ENCODE measurements at places on chromosomes 16 and 17.
A peak's percentile ranks its signal among the peaks of the same experiment; 100 is the strongest.

GRCh38 chr16:10521681-10522274 is 58.6 kb downstream of the EMP2 start:
- DNase-seq: no peak

DNA sequence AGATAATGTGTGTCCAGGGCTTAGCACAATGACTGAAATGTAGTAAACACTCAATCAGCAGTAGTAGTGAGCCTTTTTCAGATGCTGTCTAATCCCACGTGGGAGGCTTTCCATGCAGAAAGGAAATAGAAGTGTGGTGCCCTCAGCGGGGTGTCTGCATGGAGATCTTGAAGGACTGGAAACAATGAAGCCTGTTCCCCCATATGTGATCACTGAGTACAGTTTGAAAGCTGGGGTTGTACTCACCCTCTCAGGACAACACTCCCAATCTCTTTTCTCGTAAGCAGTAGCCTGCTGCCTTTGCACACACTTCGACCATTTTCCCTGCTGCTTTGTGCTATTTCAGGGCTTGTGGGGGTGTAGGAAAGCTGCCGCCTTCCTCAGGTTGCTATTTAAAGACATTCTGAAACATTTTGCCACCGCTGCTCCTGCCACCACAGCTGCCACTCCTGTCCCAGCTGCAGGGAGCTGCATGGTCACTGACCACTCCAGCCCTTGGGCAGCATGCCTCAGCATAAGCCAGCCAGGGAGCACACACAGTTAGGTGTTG is 40.6 kb upstream of the HAS3 start:
- DNase-seq: no peak

DNA sequence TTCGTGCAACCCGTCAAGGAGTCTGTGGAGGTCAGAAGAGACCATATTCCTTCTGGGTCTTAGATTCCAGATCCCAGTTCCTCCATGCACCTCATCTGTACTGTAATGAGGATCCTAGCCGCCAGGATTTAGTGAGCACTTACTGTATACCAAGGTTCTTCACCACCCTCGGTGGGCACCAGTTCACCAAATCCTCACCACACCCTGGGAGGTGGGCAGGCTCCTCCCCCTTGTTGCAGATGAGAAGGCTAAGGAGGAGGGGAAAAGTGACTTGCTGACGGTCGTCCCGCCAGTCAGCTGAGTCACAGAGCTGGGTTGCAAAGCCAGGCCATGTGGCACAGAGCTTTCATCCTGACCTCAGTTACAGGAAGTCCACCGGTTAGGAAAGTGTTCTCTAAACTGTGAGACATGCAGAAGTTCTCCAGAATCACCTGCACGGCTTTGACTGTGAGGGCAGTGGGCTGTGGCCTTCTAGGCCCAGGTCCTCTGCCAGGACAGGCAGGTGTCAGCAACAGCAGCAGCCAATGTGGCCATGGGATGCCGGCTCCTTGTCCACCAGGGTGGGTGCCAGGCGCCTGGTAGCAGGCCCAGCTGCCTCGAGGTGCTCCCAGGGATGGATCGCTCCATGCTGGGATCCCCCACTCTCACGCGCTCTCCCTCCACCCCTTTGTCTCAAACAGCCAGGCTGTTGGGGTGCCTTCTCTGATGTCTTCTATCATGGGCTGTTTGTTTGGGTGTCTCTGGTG is 240.3 kb upstream of the GSE1 start:
- peak; percentile 9 for DNase-seq

DNA sequence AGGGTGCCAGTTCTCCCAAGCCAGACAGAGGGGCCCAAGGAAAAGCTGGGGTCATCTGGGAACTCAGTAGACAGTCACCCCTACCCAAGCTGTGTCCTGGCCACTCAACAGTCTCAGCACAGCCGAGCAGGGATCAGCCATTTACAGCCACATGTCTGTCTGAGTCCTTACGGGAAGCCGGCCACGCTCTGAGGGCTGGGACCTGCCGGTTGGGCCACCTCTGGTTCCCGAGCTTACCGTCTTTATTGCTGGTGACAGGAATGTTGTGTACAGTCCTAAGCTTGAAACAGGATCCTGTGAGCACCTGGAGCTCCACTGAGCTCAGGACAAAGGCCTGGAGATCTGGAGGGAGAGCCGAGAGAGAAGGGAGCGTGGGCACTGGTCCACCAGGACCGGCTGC is 59.8 kb downstream of the TIMM22 start:
- no peak for DNase-seq

DNA sequence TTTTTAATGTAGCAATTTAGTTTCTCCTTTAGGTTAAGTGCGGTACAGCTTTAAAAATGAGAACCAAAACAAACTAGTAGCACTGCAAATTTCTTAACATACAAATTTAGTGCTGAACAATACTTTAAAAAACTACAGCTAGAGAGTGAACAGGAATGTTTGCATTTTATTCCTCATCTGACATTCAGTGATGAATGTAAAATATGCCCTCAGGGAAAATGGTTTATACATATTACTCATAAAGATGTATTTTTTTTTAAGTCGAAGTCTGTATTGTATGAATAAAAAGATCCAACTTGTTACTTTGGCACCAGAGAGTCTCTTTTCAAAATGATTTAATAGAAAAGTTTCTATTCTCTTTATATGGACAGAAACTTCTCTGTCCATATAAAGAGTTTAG is 96.8 kb downstream of the BRIP1 start:
- no peak for DNase-seq

- no peak for DNase-seq
These were observed 236.7 kb upstream of the CIBAR2 start for GRCh38 chr16:85348911-85349334.

GRCh38 chr17:48640858-48641180 is 14.7 kb upstream of the HOXB9 start:
- DNase-seq: no peak

DNA sequence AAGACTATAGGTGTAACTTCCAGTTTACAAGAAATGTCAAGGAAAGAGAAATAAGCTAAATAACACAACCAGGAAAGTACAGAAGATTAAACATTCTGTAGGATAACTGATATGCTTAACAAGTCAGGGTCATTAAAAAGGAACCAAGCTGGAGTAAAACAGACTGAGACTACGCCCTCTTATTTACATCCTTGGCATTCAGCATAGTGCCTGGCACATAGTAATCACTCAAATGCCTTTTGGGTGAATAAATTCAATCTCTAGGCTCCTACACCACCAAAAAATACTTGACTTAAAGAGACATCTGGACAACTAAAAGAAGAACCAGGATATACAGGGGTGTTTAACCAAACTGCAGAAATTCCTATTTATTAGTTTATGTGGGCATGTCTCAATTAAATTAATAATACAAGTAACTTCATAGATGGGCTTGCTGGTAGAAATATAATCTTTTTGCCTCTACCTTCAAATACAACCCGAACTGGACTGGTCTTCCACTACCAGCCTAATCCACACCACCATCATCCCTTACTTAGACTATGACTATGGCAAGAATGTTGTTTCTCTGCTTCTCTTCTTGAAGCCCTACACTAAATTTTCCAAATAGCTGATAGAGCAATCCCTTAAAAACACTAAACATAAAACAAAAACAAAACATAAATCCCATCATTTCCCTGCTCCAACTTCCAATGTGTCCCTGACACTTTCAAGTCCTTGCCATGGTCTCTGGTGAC is 47.7 kb upstream of the ULK2 start:
- no peak for DNase-seq

DNA sequence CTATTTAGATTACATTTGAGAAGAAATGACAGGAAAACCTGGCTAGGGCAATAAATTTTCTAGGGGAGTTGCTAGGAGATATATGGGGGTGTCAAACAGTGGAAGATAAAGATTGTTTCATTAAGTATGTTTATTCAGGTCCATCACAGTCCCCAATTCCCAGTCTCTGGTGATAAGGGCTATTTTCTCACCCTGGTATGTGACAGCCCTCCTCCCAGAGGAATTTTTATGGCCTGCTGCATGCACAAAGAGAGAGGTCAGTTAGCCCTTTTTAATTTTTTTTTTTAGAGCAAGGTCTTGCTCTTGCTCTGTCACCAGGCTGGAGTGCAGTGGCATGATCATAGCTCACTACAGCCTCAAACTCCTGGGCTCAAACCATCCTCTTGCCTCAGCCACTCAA is 53.6 kb upstream of the ATF7IP2 start:
- no peak for DNase-seq

- DNase-seq: no peak
These were observed 58.9 kb downstream of the WWP2 start for GRCh38 chr16:69820926-69821541.

GRCh38 chr16:28878083-28878926 is at the start of gene ATP2A1:
Gene ATP2A1, plus strand, starts transcription at chr16:28878488. Its CDS starts 184 bp downstream, at chr16:28878672.
- DNase-seq: no peak

DNA sequence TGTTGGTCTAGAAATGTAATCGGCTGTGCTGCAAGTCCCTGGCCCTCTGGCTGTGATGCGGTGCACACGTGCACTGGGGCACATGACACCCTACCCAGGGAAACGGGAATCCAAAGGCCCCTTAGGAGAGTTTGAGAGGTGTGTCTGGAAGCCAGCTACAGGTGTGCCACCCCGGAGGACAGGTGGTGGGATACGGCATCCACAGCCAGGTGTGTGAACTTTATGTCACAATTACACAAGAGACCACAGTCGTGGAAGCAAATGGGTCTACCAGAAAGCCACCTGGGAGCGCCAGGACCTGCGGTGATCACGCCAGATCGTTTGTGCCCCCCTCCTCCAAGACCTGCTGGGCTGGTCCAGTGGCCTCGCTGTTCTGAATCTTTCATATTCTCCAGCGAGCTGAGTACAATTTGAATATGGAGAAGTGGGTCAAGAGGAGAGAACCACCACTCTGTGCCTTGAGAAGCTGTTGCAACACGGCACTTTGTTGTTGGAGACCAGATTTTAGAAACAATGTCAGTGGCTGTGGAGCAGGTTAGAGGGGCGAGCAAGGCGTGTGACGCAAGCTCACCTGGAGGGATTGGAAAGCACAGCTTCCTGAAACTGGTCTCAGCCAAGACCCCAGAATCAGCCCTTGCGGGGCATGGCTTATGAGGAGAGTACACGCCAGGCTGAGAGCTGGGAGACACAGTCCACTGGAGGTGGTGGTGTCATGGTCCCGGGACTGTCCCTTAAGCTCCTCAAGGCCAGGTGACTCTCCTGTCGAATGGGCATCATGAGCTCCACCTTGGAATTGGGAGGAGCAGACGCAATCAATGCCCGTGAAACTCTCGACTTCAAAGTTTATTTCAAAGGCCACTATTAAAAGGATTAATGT is 37.4 kb downstream of the COX4I1 start:
- no peak for DNase-seq

GRCh38 chr17:41620583-41621434 is 3.6 kb downstream of the KRT17 start:
- no peak for DNase-seq

DNA sequence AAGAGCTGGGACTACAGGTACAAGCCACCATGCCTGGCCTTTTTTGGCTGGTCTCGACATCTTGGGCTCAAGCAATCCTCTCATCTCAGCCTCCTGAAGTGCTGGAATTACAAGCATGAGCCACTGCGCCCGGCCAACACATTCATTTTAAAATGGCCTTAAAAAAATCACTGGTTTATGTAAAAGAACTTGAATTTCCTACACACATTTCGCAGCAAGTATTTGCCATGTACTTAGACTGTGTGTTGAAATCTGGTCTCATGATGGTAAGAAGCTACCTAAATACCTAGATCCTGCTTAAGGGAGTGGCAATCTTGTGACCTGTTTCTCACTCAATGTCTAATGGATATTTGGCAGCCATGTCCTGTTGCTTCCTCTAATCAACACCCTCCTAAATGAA is 8.5 kb upstream of the CYTH1 start:
- DNase-seq: no peak

DNA sequence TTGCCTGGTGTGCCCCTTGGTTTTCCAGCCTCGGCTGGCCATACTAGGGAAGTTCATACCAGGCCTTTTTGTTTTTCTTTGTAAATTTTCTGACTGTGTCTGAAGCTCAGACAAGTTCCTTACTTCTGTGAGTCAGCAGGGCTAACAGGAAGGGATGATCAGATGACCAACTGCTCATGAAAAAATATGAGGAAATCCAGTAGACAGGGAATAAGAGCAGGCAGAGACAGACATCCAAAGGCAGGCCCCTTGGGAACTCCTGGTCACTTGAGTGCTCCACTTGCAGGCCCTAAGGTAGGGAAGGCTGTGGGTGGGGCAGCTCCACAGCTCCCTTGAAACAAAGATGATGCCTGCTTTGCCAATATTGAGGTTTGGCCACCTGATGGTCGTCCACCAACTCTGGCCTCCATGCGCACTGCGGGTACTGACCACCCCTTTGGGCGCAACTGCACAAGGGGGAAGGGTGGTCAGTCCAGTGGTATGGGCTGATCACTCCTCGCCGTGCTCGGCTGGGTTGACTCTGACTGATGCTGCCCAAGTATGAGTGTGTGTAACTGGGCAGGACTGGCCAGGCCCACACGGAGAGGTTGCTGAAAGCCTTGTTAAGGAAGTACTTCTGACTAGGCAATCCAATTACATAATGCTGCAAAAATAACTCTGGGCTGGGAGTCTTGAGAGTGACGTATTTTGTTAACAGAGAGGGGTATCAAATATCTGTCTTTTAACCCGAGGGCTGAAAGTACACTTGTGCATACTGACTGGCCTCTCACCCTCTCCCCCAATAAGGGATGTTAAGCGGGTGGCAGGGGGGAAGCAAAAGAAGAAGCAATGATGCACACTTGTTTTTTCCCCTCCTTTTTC is 20.8 kb upstream of the ZFHX3 start:
- DNase-seq: no peak

DNA sequence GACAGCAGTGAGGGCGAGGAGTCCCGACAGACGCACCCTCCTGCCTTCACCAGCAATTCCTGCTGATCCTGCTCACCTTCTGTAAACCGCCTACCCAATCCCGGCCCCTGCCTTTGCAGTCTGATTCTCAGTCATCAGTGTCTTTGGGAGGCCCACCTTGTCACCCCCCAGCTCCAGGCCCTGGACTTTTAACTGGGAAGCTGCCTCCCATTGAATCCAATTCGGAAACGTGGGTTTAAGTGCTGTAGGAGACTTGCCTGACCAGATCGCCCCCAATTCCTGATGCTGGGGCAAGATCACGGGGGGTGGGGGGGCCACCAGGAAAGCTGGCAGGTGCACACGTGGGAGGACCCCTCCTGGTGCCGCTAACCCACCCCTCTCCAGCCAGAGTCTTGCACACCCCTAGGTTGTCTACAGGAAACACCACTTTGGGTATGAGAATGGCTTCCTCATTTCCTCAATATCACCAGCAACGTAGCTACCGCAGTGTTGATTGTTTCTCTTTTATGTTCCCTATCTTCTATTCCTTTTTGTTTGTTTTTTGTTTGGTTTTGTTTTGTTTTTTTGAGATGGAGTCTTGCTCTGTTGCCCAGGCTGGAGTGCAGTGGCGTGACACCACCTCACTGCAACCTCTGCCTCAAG is 46.6 kb upstream of the CMIP start:
- no peak for DNase-seq

DNA sequence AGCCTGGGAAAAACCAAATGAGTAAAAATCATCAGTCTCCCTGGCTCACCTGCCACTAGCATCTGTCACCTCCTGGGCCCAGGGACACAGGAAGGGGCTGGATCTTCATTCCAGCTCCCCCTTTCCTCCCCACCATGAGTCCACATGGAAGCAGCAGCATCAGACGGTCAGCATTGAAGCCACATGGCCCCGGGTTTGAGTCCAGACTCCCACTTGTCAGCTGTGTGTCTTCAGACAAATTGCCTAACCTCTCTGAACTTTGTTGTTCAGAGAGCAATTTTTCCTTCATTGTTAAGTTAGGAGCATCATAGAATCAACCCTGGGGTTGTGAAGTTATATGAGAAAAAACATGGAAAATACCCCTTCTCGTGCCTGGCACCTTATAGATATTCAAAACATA is 10.7 kb downstream of the CACNG4 start:
- DNase-seq: no peak
